ENCODE measurements at places on chromosomes 11 and 22.
A peak's percentile ranks its signal among the peaks of the same experiment; 100 is the strongest.

- no peak for DNase-seq
Observed at GRCh38 chr11:131253142-131253655, 117.2 kb upstream of the NTM start.

DNA sequence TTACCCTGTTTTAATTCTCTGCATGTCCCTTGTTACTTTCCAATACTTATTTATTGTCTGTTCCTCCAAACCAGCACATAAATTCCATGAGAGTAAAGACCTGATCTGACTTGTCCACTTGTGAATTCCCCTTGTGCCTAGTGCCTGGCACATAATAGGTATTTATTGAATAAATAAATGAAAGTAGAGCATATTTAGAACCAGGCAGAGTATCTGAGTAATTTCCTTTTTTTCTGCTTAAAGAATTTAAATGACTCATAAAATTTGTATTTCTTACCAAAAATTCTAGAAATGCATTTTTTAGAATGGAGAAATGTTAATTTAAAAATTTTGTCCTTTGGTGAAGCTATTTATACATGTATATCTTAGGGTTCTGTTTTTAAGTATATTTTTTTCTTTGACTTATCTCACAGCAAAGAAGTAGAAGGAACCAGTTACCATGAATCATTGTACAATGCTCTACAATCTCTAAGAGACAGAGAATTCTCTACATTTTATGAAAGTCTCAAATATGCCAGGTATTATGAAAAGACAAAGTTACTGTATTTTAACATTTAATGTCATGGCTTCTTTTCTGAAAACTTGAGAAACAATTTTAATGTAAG lies 96.8 kb downstream of the ATM start:
- DNase-seq = no peak

DNA sequence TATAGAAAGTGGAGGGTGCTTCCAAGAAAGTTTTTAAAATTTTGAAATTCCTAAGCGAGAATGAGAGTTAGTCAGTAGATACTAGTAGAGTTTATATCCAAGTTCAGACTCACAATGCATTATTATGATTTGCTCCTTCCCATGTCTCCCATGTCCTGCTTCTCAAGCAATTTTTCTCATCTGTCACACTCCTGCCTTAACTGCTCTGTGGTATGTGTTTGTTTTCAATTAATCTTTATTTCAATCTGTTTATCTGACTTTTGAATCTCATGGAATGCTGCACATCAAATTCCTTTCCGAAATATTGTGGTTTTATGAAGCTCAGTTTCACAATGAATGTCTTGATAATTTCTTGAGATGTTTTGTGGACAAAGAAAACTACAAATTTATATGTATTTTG lies 18.1 kb downstream of the THY1 start:
- no peak for DNase-seq

- DNase-seq = no peak
Observed at GRCh38 chr11:14414470-14415461, 55.8 kb upstream of the RRAS2 start.

DNA sequence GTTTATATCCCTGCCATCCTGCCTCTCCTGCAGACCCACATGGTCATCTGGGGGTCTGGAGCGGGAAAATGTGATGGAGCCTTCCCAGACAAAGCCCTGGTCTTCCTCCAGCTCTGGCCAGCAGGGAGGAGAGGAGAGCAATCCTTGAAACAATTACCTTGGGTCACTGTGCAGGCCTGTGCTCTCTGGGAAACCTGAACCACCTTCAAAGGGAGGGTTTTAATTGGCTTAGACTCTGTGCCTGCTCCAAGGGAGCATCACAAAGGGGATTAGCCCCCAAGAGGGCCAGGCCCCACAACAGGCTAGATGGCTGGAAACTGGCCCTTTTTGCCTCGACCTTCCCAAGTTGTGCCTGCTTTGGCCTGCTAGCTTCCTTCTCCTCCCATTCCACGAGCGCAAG lies 351.9 kb downstream of the TENM4 start:
- DNase-seq = no peak

DNA sequence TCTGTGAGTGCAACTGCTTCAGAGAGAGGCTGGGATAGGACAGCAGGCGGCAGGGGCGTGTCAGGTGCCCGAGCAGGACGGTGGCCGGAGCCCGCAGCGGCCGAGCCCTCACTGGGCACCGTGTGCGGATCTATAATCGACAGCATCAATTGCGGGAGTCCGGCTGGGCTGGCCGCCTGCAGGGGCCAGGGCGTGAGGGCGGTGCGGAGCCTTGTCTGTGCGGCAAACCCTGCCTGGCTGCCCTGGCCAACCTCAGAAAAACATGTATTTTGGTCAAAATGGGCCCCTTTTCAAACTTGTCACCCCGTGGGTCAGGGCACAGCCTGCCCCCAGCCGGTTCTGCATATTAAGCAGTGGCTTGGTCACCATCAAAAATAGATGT lies 91.3 kb upstream of the KCNQ1OT1 start:
- DNase-seq = peak; percentile 35

DNA sequence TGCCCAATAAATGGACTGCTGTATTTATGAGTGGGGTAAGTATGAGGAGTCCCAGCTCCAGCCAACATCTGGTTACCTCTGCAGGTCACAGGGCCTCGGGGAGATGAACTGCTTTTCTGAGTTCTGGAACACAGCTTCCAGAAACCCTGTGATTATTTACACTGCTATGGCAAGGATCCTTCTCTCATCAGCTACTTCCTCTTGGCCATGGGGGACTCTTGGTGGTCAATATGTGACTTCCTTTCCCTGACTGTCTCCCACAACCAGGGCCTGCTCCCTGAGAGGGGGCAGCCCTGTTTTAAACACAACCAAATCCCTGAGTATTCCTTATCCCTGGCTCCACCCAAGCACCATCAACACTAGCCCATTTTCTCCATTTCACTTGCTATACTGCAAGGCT lies 10.0 kb downstream of the RHOG start:
- no peak for DNase-seq

DNA sequence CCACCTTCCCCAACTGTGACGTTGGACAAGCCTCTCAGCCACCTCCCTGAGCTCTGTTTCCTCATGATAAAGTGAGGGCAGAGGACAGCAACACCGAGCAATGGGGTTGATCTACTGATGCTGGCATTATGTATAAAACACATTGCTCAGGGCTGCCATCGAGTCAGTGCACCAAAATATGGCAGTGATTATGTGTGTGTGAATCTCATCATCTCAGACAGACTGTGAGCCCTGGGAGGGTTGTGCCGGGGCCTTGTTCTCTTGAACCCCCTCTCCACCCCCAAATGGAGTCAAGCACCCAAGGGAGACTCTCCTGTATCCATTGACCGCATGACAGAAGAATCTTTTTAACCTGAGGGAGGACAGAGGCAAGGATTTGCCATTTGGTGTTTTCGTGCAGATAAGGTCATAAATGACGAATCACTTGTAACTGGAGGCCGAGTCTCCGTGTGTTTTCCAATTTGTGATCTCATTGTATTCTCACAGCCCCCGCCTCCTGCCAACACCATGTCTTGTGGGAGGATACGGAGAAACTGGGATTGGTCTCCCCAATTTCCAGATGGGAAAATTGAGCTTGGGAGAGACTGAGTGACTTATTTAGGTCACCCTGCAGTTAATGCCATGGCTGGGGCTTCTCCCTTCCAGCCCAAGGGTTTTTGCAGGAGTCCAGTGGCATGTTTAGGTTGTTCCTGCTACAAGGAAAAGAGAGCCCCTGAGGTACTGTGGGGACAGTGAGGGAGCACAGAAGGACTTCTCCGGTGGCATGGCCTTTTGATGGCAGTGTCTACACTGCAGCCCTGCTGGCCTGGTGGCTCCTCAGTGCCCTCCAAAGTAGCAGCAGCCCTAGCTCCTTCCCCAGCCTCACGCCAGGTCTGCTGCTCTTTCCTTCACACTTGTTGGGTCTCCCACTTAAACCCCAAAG lies 52.4 kb downstream of the CHRDL2 start:
- no peak for DNase-seq

- DNase-seq = no peak
Observed at GRCh38 chr22:42425337-42425988, 6.7 kb downstream of the NFAM1 start.

DNA sequence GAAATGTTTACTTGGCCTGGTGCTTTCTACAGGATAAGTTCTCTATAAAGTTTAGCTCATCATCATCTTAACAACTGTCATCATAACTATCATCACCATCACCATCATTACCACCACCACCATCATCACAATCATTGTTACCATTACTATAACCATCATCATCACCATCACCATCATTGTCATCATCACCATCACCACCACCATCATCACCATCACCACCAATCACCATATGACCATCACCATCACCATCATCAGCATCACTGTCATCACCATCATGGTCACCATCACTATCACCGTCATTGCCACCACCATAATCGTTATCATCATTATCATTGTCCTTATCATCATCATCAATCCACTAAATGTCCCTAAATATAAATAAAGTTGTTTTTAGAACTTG lies 54.9 kb downstream of the DHCR7 start:
- no peak for DNase-seq
